ENCODE measurements at places on chromosomes 11 and 22.

GRCh38 chr11:118657238-118657637 is 22.2 kb downstream of the TREH start:
- no peak for DNase-seq

DNA sequence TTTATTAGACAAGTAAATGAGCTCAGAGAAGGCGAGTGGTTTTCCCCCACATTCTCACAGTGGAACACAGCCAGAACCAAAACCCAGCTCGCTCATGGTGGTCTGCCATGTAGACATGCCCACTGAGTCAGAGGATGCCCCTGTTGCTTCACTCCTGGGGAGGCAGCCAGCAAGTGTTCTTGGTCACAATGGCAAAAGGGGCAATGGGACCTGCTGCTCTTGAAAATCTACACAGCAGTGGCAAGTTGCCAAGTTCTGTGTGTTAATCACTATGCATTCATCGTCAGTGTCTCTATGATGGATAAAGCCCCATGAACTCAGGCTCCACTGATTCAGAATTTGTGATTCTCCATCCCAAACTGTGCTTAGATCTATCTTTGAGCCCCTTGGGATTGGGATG is 64.7 kb upstream of the TBCEL start:
- DNase-seq = no peak

GRCh38 chr11:34161812-34162492 is 56.5 kb downstream of the NAT10 start:
- no peak for DNase-seq

DNA sequence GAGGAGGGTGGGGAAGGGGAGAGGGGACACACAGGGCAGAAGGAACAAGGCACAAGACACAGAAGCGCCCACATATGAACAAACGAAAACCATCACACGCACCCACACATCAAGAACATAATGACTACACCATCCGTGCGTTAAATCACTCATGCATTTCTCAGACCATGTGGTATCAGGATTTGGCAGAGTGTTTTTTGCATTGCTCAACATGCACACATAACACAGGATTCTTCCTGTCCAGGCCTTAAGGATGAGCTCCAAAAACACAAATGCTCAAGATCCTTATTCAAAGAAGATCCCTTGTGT is 309.5 kb downstream of the CADM1 start:
- DNase-seq = no peak

GRCh38 chr22:17581056-17581455 is 17.8 kb downstream of the SLC25A18 start:
- no peak for DNase-seq

GRCh38 chr11:73625696-73626318 is 20.6 kb upstream of the PLEKHB1 start:
- peak; percentile 34 for DNase-seq

DNA sequence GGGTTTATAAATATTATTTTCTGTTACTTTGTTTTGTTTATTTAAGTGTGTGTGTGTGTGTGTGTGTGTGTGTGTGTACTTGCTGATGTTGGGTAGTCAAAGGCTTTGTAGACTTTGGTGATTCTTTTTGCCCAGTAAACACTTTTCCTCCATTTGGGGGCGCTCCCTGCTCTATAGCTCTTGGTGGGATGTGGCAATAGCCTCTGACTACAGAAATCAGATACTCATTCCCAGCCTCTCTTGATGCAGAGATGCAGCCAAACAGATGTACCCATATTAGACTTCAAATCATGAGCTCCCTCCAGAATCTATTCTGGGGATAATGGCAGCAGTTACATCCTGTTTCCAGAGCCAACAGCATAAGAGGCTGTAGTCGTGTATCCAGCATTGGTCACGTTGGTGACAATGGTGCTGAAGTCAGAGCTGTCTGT is 33.4 kb upstream of the APOL5 start:
- no peak for DNase-seq

GRCh38 chr22:46418827-46419226 is 83.3 kb downstream of the TRMU start:
- no peak for DNase-seq

GRCh38 chr11:19441752-19442553 is 201.2 kb upstream of the E2F8 start:
- DNase-seq = no peak

- no peak for DNase-seq
These were observed 10.2 kb downstream of the SERPIND1 start for GRCh38 chr22:20783844-20784723.

DNA sequence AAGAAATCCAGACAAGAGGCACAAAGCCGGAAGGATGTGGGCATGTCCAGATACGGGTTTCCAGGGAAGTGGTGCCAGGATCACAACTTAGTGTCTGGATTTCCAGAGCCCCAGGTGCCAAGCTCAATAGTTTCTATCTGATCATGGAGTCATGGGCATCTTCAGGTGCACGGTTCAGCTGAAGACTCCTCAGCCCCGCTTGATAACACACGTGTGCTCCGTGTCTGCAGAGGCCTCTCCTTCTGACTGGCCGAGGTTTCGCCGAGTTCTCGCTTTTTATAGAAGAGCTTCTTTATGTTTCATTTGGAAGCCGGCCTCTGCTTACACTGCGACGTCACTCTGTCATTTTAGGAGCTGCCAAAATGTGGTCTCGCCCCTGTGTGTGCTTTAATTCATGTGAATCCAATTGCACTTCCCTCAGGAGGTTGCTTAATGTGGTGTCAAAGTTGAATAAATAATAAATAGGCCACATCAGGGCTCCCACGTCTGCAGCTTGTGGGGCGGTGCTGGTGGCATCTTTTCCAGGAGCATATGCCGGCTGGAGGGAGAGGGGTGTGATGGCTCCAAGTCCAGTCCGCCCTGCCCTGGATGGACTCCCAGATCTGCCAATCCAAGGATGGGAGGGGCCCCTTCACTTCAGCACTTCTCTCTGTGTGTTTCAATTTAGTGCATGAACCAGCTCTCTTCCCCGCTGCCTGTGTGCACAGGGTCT is 1410.8 kb downstream of the TBC1D22A start:
- DNase-seq = no peak

DNA sequence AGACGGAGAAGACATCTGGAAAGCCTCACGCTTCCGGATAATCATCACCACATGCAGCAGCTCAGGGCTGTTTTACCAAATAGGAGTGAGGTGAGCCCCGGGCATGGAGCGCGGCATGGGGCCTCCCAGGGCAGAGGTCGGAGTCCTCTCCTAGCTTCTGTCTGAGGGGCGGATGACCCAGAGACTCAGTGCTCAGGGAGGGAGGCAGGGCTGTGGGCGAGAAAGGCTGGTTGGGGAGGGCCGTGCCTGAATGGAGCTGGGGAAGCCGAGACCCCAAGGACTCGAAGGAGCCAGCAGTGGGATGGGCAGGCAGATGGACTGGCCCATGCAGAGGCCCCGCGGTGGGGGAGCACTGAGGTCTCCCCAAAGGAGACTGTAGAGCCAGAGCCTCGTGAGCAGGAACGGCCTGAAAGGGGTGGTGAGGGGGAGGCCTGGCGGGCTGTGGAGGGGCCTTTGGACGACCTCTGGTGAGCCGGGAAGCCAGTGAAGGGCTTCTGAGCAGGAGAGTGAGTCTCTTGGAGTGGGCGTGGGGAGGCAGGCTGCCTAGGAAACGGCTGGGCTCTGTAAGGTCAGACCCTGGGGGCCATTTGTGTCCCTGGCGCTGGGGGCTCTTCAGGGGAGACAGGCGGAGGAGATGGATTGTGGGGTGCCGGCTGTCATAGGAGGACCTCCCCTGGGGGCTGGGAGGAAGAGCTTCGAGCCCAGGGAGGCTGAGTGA is 24.7 kb upstream of the PANX2 start:
- DNase-seq = no peak

DNA sequence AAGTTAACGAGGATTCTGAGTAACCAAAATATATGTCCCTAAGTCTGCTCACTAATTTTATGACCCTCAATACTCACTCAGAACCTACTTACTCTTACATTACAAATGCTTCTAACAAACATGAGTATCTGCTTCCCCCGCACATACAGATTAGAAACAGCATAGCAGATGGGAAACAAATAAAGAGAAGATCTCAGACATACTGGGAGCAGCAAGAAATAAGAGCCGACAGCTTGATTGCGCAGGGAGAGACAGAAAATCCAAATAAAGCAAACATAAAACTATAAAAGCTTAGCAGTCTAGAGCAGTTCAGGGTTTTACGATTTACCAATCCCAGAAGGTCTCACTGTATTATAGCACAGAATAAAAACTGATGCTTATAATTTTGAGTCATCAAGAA is 89.1 kb upstream of the DBX1 start:
- DNase-seq = no peak

GRCh38 chr11:124763156-124763947 is 1.3 kb upstream of the ESAM start:
- DNase-seq = peak; percentile 83

- DNase-seq = no peak
These were observed 6.7 kb downstream of the VPS37C start for GRCh38 chr11:61154528-61154927.

- no peak for DNase-seq
These were observed 10.6 kb upstream of the NNMT start for GRCh38 chr11:114285599-114285998.

- DNase-seq = no peak
These were observed 272.5 kb downstream of the BUD13 start for GRCh38 chr11:116500026-116500946.

GRCh38 chr11:104060004-104060794 is 23.8 kb downstream of the DDI1 start:
- no peak for DNase-seq

DNA sequence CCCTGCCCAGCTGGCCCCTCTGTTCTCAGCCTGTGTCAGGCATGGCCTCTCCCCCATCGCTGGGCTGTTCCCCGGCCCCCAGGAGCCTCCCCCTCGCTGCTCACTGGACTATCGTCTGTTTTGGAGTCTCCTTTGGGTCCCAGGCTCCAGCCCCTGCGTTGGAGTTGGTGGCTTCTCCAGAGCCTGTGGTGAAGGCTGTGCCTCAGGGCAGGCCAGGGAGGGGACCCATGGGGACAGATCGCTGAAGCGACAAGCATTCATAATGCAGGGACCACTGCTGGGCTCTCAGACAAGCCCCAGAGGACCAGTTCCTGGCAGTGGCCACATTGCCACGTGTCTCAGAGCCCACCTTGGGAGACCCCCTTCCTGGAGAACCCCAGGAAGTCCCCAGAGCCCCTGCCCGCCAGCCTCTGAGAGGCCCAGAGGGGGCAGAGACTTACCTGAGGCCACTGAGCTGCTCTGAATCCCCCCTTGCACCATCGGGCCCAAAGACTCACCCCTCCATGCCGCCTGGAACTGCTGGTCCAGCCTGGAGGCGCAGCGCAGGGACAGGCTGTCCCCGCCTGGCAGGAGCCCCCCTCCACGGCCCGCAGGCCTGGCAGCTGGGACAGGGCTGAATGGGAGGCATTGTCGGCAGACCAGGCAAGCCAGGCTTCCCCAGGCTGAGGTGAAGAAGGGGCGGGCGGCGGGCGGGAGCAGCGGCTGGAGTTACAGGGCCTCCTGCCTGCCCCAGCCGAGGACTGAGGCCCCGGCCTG is at the start of gene CHADL:
Gene CHADL (minus strand): TSS at position 555 of the 756 bp plus-strand sequence. CDS start 50 bp downstream, at position 505.
- no peak for DNase-seq

GRCh38 chr11:116096272-116096995 is 592.2 kb upstream of the CADM1 start:
- no peak for DNase-seq

- peak; percentile 58 for DNase-seq
These were observed 12.1 kb upstream of the NFAM1 start for GRCh38 chr22:42444077-42444904.

DNA sequence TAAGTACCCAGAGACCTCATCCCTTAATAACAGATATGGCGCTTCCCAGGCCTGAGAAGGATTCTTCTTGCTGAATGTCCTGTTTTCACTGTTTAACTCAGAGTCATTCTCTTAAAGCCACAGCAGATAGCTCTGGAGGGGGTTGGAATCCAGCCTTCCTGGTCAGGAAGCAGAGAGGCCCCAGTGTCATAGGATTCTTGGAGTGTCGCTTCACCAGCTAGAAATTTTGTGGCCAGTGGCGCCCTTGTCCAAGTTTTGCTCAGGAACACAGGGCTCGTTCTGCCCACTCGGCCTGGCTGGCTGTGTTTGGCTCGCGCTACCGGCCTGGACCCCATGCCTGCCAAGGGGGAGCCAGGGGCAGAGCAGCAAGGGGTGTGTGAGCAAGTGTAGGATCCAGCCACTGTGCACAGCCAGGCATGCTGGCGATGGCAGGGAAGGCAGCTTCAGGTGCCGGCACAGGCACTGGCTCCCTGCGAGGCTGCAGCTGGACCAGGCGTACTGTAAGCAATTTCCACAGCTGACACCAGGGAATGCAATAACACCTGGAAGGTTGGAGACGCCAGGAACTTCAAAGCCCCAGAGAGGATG is 214.8 kb upstream of the SESN3 start:
- DNase-seq = no peak

DNA sequence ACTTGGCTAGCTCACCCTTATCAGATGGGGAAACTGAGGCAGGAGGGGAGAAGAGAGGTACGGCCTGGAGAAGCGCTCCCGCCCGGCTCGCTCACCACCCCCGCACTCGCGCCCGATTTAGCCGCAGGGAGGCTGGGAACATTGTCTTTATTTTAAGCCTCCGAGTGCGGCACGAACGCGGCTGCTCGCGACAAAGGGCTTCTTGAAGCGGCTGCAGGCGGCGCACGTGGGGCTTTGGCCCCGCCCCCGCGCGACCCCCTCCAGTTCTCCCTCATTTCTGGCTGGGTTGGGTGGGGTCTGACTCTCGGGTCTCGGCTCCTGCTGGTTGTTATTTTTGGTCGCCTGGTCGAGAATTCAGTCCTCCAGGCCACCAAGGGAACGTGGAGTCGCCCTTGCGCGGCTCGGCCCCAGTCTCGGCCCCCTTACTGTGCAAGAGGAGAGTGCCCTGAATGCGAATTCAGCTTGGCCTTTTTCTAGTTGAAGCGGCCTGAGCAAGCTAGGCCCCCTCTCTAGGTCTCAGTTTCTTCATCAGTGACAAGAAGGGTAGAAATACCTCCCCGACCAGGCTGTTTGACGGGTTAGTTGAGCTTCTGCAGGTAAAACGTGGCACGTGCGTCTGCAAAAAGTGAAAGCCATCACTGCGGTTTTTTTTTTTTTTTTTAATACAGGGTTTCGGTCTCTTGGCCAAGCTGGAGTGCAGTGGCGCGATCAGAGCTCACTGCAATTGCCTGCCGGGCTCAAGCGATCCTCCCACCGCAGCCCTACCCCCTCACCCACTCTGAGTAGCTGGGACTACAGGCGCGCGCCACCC is 2.6 kb upstream of the CHRM1 start:
- no peak for DNase-seq

DNA sequence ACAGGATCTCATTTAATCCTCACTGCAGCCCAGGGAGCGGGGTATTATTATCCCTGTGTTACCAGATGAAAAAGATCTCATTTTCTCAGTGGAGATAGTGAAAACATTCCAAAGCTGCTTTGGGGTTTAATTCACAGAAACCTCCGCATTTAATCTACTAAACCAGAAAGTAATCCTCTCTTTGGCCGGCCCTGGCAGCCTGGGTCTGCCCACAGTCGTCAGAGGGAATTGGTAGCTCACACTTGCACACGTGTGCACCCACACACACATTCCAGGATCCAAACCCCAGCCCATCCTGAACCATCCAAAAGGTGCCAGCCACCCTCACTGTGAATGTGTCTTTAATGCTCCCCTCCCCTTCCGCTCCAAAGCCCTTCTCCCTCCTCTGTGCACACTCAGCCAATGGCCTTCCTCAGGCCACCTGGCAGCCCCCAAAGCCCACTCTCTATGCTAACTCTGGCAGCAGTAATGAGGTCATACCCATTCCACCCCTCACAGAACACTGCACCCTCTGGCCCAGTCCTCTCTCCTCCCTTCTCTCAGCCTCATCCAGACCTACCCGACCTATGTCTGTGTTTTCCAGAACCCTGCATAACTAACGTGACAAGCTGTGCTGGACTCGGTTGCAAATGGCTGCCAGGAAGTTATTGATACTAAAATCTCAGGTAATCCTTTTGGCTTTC is 466.2 kb downstream of the SOX6 start:
- DNase-seq = no peak

Data from activated B cell treated with CpG ODN at 0.5 μM for 24 hours (primary cell).